Transverse colon (tissue), 4 donors: ENCODE measurements at places on chromosomes 1 and 21.

GRCh38 chr1:115186711-115187265, 97.5 kb upstream of the TSPAN2 start:
- H3K4me1 ChIP-seq = peaks cover 5% of the 10 kb centered on the region
- no peak overlapping the region for H3K27ac ChIP-seq
- DNase-seq = no peak

DNA sequence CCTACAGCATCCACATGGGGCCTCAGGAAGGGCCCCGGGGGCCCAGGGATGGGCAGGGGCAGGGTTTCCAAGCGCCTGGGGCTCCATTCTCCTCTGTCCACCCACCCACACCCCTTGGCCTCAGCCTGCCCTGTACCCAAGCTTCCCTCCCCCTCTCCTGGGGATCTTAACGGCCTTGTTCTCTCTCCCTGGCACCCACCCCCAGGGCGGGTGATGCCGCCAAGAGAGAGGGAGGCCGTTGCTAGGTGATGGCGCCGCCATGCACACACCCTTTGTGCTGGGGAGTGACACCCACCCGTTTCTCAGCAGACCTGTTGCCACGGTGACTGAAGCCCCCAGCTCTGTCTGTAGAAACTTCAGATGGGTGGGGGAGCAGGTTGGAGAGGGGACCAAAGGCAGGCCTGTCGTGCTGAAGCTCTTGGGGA, 7.6 kb downstream of the GPR37L1 start:
- peaks cover 13% of the 10 kb centered on the region for H3K4me1 ChIP-seq
- H3K4me3 ChIP-seq = no peak overlapping the region
- H3K27me3 ChIP-seq = no peaks in the 10 kb centered on the region
- no peak overlapping the region for H3K27ac ChIP-seq
- no peaks in the 10 kb centered on the region for H3K36me3 ChIP-seq
- no peak for DNase-seq

GRCh38 chr1:178926046-178926445, 55.2 kb upstream of the ANGPTL1 start:
- no peak for DNase-seq
- no peak overlapping the region for H3K4me3 ChIP-seq
- H3K27me3 ChIP-seq = no peaks in the 10 kb centered on the region

DNA sequence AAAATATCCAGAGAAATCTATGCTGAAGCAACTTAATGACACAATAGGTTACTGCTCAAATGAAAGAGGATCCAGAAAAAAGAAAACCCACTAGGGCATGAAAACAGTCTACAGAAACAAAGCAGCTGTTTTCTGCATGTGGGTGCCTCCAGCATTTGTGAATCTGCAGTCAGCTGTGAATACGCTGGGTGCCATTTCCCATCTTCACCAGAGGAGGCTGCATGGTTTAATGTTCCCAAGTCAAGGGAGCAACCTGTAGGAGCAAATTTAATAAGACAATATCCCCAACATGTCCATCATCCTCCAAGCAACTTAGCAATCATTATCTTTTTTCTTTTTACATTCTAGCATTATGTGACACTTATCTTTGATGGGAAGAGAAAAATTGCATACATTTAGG, 396.6 kb downstream of the BRINP2 start:
- no peak overlapping the region for H3K4me3 ChIP-seq
- no peaks in the 10 kb centered on the region for H3K27me3 ChIP-seq
- H3K4me1 ChIP-seq = peaks cover 5% of the 10 kb centered on the region

DNA sequence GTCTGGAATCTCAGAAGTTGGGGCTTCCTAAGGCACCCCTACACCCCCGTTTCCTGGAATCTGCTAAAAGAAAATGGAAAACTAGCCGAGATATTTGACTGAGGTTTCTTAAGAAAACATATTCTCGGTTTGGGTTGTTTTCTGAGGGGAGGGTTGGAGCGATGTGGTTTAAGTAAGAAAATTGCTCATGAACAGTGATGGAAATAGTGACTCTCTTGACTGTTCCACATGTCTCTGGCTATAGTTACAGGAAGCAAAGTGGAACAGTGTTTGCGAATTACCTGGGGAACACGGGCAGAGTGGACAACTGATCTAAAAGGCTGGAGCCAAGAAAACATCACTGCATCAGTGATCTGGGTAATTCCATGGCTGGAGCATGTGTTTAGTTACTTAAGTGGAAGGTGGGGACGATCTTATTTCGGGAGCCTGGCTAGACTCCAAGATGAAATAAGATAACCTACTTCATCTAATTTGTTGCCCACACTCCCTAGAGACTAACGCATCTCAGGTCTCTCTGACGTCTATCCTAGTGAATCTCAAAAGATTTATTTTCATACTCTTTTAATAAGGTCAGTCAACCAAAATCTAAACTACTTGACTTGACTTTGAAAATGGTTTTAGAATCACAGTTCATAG, 92.4 kb downstream of the KCNJ15 start:
- H3K4me3 ChIP-seq = no peak overlapping the region
- H3K27me3 ChIP-seq = peaks cover 13% of the 10 kb centered on the region
- no peak for DNase-seq
- peaks cover 9% of the 10 kb centered on the region for H3K4me1 ChIP-seq

GRCh38 chr1:46277658-46278373, 25.6 kb downstream of the LRRC41 start:
- no peak overlapping the region for H3K4me3 ChIP-seq
- H3K4me1 ChIP-seq = no peaks in the 10 kb centered on the region
- H3K27ac ChIP-seq = no peak overlapping the region
- DNase-seq = no peak
- no peaks in the 10 kb centered on the region for H3K27me3 ChIP-seq
- H3K36me3 ChIP-seq = no peaks in the 10 kb centered on the region

DNA sequence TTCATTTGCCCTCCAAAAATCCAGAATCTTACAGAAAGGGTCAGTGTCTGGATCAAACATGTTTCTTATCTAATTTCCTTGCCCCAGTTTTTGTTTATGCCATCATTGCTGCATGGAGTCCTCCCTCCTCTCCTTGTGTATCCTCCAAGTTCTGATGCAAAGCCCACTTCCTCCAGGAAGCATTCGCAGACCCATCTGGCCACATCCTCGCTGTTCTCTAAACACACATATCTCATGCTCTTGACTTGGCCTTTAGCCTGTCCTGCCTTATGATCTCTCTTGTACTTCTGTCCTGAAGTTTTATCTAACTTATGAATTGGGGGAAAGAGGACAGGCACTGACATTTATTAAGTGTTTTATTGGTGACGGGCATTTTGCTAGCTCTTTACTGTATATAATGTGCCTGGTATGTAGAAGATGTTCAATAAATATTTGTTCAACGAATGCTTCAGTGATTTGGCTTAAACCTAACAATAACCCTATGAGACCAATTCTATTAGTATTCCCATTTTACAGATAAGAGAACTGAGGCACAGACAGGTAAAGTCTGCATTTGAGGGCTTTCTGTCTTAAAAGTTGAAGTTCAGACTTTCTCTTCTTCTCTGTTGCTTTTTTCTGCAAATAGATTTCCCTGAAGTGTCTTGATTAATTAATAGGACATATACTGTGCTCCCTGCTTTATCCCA, 19.2 kb upstream of the ID3 start:
- H3K36me3 ChIP-seq = no peaks in the 10 kb centered on the region
- no peaks in the 10 kb centered on the region for H3K27me3 ChIP-seq
- no peak for DNase-seq
- peak overlapping the region; percentile 75 for H3K27ac ChIP-seq

DNA sequence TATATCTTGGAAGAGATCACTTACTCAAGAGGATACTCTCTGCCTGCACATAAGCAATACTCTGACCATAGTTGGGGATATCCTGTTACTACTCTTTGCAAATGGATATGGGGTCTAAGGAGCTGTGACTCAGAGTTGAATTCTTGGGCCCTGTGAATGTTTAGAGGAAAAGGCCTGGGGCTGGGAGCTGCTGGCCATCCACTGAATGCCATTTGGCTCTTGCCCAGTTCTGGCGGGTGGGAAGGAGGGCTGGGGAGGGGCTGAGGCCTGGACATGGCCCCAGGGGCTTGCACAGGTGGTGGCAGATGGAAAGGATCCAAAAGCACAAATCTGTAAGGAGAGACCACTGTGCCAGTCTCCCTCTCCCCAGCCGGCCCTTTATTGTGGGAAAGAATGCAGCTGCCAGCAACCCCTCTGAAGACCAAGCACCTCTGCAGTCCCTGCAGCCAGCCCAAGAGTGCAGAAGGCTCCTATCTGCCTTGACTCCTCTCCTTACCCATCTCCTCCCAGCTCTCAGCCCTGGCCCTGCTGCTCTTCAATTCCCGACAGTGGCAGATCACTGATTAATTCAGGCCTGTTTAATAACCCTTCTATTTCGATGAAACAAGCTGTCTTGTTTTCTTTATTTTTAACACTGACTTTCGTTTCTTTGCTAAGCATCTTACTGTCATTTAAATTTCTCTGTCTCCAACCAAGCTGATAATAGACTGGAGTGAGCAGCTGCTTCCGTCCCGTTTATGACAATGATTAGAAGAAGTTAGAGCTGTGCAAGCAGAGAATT, 12.1 kb downstream of the PLXNA2 start:
- H3K4me3 ChIP-seq = no peak overlapping the region
- no peak for DNase-seq
- peak overlapping the region; percentile 41 for H3K27ac ChIP-seq
- no peaks in the 10 kb centered on the region for H3K27me3 ChIP-seq
- H3K4me1 ChIP-seq = peaks cover 10% of the 10 kb centered on the region
